ENCODE measurements at places on chromosomes 1 and 21.

DNA sequence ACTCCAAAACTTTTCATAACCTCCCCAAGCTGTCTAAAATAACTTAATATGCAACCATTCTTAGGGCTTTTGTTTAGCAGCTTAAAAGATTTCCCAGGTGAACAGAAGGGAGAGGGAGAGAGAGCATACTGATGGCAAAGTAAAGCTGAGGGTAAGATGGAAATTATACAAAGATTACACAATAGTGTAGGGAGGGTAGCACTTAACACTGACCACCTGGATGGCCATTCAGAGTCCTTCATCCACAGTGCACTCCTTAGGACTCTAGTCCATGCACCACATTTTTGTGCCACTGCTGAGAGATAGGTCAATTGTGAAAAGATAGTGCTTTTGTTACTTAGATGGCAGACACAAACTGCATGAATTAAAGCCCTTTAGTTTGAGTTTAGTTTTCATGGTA lies 574.6 kb downstream of the LMO4 start:
- no peak for DNase-seq

DNA sequence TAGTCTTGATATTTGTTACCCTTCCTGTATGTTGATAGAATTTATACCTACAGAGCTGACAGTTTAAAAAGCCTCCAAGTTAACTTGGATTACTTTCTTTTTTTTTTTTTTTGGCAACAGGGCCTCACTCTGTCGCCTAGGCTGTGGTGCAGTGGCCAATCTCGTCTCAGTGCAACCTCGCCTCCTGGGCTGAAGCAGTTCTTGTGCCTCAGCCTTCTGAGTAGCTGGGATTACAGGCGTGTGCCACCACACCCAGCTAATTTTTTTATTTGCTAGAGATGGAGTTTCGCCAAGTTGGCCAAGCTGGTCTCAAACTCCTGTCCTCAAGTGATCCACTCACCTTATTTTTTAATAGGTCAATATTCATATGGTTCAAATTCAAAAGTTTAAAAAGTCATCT lies 32.7 kb downstream of the WDTC1 start:
- no peak for DNase-seq

GRCh38 chr1:209589440-209589839 lies 5.9 kb downstream of the CAMK1G start:
- no peak for DNase-seq

DNA sequence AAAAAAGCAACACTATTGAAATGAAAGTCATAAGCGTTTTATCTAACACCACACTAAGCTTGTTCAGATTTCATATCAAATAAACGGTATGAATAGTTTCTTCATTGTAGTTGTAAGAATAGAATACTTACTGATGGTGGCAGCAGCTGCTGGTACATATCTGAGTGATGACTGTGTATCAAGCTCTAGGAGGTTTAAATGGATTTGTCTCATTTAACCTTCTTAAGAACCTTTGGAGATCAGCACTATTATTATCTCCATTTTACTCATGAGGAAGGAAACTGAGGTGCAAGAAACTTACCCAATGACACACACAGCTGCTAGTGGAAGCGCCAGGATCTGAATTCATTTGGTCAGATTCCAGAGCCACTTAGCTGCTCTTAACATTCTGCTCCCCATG lies 104.0 kb downstream of the EIF4G3 start:
- no peak for DNase-seq

GRCh38 chr1:115090186-115090490 lies 835 bp upstream of the TSPAN2 start:
- no peak for DNase-seq

DNA sequence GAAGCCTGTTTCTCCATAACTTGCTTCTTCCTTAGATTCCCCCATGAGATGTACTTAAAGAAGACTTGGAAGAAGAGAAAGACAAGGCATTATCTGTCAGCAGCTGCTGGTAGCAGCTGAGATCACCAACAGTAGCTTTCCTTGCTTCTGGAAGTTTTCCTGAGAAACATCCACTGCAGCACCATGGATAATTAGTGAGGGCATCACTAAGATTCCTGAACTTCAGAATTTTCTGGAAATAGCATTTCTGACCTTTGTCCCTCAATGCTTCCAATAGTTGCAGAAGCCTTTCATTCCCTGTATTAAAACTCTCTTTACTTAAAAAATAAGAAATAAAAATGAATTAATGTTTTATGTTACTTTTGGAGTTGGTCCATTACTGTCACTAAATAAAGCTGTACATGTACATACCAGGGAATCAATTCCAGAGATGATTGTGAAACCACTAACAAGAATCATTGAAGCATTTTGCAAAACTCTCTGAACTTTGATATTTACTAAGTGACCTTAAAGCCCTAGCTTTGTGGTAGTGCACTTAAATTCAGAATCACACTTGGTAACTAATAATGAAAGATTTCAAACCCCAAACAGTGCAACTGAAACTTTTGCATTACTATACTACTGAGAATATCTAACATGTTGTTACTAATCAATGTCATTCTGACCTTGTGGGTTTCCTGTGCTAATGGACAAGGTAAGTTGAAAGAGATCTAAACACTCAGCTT lies at the start of gene CFHR4:
Gene CFHR4 (plus strand): TSS at position 538 of the 725 bp plus-strand sequence. CDS start 99 bp downstream, at position 637.
- DNase-seq: no peak

GRCh38 chr1:80818211-80818610 lies 982.5 kb upstream of the ADGRL2 start:
- DNase-seq: no peak

DNA sequence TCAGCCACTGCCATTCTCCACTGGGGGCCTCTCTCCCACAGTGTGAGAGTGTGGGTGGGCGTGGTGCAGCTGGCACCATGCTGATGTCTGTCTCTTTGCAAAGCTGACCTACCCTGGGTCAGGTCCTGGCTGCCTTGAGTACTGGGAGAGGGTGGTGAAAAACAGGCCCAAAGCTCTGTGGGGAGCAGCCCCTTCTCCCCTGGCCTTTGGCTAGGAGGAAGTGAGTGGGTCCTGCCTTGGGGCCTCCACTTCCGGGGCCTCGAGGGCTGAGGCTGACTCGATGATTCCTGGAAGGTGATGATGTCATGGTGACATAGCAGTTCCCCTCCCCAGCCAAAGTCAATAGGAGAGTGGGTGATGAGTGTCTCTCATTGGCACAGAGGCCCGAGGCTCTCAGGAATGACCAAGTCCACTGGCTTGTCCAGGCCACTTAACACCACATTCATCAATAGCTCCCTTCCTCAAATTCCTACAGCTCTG lies 53.0 kb downstream of the IER5 start:
- DNase-seq: peak; percentile 82

- DNase-seq: no peak
These were observed 38.9 kb downstream of the LEPR start for GRCh38 chr1:65459397-65459768.

DNA sequence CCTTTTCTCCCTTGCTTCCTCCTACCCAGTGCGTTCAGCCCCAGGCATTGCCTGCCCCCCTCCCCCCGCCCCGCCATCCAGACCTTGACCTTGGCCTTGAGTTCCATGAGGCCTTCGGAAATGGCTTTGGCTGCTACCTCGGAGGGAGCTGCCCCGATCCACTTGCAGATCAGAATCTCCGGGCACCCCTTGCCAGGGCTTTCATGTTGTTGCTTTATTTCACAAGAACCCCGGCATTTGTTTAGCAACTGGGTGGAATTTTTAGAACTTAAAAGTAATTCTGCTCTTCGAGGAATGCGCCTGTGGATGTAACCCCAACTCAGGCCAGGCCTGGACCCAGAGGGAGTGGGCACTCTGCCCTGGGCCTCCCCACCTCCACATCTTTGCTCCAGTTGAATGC lies 154.1 kb upstream of the TMEM51 start:
- no peak for DNase-seq

- DNase-seq: no peak
These were observed 27.9 kb downstream of the DIP2A start for GRCh38 chr21:46486481-46487126.

DNA sequence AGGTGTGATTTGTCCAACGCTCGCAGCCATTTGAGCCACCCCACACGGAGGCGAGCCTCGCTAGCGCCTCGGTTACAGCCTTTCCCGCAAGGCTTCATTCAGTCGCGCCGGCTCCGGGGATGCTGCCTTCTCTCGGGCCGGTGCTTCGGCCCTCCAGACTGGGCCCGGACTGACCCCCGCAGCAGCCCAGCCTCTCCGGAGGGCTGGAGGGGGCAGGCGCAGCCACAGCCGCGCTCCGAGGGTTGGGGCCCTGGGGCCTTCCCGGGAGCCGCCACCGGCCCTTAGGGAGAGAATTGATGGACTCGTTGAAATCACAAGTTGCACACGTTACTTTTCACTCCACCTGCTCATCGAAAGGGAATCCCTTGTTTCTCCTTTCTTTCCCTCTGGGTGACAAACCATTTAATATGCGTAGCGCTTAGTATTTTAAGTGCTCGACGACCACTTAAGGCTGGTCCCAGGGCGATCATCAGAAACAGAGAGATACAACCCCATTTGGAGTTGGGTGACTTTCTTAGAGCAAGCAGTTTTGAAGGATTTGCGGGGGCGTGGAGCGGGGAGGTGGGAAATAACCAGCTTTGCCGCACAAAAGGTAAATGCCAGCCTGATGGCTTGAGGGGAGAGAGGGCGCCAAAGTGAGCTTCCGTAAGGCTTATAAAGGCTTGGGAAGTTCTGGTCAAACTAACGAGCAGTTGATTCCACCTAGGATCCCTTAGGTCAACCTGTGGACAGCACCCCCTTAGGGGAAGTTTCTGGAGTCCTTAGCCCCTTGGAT lies 24.6 kb upstream of the ENAH start:
- DNase-seq: no peak

DNA sequence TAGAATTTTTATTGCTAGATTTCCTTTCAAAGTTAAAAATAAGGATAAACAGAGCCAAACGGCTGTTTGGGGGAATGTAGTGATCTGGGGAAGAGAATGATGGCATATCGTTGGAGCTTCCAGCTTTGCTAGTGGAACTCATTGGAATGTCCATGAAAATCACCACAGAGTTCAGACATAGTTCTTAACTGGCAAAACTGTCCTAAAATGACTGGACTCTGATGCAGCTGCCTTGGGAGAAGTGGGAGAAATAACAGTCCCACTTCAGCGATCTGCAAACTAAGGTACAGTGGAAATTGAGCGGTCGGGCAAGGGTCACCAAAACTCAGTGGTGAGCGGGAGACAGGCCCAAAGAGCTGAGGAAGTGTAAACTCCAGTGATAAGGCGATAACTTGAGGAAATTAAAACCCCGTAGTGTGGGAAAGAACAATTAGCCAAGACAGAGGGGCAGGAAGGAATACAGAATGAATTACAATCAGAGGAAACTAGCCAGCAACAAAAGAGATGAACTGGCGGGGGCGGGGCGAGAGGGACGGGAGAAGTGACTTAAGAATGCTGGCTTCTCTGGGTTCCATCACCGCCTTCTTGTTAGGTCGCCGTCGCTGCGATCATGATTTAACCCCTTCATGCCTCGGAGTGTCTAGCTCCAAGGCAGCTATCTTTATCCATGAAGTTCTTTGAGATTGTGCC lies 89.8 kb upstream of the ARHGAP29 start:
- DNase-seq: peak; percentile 84

DNA sequence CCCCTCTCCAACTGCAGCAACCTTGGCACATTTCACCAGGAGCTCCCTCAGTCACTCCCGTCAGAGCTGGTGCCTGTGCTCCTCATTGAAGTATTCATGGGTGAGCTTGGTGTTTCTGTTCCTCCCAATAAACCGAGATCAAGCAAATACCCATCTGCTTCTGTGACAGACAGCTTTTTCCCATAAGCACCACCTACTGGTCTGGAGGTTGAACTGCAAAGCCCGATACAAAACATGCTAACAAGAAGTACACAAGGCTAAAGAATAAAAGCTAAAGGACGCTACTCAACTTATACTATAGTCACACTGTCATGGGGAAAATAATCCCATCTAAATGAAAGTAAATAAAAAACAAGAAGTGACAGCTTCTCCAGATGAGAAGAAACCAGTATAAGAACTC lies 111.9 kb upstream of the C21orf91 start:
- DNase-seq: no peak

GRCh38 chr1:234604495-234605398 lies 5.2 kb downstream of the IRF2BP2 start:
- no peak for DNase-seq

DNA sequence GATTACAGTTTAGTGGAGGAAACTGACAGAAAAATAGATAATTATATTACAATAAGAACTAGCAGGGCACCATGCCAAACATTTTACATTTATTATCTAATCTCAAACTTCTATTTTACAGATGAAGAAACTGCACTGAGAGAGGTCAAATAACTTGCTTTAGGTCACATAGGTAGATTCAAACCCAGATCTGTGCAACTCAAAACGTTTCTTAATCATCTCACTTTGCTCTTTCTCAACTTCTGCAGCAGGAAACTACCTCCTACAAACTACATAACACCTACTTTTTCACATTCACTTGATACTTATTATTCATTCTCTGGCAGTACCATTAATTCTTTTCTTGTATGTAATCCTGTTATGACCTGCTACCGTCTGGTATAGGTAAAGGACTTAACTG lies 49.9 kb upstream of the BCL10 start:
- DNase-seq: no peak

DNA sequence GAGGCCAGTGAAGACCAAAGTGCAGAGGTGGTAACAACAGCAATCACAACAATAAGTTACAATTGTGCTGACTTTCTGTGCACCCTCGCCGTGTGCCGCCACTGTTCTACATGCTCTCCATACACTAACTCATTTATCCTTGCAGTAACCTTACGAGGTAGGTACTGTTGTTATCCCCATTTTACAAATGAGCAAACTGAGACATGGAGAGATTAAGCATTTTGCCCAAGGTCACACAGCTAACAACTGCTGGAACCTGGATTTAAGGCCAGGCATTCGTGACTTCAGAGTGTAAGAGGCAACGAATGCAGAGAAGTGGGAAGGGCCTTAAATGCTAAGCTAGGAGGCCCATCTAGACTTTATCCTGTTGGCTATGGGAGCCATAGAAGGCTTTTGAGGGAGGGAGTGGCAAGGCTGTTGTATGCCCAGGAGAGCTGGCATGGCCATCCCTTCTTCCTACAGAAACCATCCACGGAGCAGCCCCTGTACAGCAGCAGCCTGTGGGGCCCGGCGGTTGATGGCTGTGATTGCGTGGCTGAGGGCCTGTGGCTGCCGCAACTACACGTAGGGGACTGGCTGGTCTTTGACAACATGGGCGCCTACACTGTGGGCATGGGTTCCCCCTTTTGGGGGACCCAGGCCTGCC lies 36.6 kb downstream of the AZIN2 start:
- DNase-seq: no peak

GRCh38 chr1:55712148-55712547 lies 497.0 kb upstream of the USP24 start:
- DNase-seq: no peak
